Stimulated activated CD8-positive, alpha-beta memory T cell treated with anti-CD3 and anti-CD28 coated beads, Interleukin-15, amount 100 ng/mL, for 4 hours (primary cell): ENCODE measurements at places on chromosomes 5 and 9.

DNA sequence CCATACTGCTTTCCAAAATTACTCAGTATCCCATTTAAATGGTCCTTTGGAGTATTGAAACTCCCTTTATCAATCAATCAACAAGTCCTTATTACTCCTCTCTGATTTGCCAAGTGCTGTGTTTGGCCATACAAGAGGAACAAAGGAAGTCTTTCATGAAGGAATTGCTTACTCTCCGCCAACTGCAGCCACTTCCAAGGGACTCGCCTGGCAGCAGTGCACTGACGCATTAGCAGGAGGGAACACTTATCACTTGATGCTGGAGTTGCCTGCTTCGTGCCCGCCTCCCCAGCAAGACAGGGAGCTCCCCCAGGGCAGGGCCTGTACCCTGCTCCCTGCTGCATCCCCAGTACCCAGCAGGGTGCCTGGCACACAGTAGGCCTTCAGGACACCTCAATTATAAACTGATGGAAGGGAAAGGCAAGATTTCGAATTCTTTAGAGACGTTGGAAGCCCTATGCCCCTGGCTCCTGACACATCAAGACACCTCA is 97.9 kb downstream of the CRB2 start:
- DNase-seq = no peak

GRCh38 chr5:2430606-2431005 is 320.9 kb downstream of the IRX2 start:
- DNase-seq = no peak

GRCh38 chr9:123169926-123170325 is 98.5 kb downstream of the STRBP start:
- no peak for DNase-seq

DNA sequence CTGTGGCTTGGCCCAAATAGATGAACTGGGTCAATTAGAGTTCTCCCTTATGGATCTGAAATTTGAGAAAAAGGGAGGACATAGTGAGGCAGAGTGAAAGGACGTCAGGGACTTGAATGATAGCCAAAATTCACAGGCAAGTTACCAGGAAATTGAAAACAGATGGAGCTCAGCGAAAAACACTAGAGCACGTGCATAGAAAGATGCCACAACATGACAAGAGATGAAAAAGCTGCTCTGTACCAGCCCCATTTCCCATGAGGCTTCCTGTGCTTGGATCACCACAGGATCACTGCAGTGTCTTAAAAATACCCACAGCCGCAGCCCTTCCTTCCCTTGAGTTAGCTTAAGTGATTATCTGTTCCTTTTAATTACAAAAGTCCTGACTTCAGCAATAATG is 39.0 kb upstream of the HOMER1 start:
- no peak for DNase-seq

DNA sequence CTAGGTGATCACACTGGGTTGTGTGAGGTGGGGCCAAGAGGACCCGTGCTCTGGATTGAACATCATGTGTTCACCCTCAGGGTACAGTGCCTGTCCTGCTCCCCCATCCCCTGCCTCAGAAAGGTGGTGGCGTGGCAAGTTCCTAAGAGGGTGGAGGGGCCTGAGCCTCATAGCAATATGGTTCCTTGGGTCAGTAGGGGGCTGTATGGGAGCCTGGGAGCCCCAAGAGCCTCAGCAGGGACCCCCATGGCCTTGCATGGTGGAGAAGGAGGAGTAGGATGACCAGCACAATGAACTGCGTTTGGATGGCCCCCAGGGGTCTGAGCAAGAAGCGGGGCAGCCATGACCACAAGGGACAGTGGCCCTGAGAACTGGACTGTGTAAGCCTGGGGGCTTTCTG is 89.6 kb upstream of the SHB start:
- no peak for DNase-seq

GRCh38 chr5:123705741-123706140 is 193.8 kb downstream of the CSNK1G3 start:
- DNase-seq = no peak

GRCh38 chr5:41954286-41954685 is 29.2 kb downstream of the FBXO4 start:
- no peak for DNase-seq

- DNase-seq = no peak
Observed at GRCh38 chr5:179161901-179162300, 101.7 kb downstream of the ZNF354C start.

GRCh38 chr5:148542812-148543211 is 111.5 kb downstream of the HTR4 start:
- no peak for DNase-seq

DNA sequence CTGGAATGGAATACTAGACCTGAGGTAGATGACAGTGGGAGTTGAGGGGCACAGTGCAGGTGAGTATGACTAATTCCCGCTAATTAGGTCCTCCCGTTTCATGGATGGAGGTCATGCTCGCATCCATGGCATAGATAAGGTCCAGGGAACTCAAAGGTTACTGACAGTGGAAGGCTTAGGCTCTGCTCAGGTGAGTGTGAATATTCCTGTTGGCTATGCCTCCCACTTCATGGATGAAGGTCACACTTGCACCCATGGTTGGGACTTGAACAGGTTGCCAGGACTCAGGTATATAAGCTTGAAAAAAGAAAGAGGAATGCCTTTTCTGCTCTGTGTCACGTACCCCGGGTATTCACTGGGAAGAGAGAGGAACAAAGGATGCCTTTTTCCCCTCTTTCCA is 19.8 kb upstream of the UNC13B start:
- no peak for DNase-seq

DNA sequence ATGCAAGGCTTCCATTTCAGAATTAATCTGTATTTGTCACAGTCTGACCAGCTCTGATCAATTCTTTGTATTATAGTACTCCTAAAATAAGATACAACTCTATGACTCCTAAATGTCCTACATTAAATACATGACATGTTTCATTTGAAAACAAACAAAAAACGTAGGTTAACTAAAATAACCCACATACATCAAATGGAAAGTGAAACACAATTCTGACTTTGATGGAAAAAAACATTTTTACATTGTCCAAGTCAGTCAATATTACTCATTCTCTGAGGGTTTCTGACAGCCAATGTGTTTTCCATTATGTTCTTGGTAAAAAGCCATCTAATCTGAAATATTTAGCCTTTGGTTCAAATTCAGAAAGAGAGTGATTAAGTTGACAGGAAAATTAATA is 8.7 kb downstream of the HMGCS1 start:
- DNase-seq = no peak

DNA sequence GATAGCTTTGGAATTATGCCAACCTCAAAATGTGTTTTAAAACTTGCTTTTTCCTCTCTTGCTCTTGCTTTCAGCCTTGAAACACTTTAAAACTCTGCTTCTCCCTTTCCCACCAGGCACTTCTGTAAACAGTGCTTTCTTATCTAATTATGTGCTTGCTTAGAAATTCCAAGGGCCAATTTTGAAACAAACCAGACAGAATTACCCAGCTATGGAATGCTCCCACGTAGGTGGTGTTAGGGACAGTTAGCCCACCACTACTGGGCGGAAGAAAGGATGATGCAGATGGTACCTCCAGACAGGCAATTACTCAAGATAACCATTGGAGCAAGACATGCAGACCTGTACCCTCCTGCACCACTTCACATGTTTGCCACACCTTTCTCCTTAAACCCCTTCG is 523.0 kb upstream of the PTPRD start:
- DNase-seq = no peak

DNA sequence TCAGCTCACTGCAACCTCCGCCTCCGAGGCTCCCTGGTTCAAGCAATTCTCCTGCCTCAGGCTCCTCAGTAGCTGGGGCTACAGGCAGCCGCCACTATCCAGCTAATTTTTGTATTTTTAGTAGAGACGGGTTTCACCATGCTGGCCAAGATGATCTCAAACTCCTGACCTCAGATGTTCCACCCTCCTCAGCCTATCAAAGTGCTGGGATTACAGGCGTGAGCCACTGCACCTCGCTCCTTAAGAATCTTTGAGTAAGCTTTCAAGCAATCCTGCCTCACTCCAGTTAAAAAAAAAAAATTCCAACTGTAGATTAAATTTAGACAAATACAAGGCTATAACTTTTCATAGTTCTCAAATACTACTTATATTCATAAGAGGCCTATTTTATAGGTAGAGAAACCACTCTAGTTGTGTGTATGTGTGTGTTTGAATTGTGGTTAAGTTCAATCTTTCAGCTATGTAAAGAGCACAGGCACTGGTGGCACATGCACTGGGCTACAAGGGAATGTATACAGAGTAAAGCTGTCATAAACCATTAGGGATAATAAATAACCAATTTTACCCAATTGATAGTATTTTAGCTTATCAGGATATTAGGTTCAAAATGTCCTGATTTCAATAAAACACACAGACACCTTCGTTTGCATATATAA is 50.6 kb upstream of the RAPGEF6 start:
- DNase-seq = no peak

GRCh38 chr5:67771221-67771620 is 444.3 kb upstream of the PIK3R1 start:
- no peak for DNase-seq

DNA sequence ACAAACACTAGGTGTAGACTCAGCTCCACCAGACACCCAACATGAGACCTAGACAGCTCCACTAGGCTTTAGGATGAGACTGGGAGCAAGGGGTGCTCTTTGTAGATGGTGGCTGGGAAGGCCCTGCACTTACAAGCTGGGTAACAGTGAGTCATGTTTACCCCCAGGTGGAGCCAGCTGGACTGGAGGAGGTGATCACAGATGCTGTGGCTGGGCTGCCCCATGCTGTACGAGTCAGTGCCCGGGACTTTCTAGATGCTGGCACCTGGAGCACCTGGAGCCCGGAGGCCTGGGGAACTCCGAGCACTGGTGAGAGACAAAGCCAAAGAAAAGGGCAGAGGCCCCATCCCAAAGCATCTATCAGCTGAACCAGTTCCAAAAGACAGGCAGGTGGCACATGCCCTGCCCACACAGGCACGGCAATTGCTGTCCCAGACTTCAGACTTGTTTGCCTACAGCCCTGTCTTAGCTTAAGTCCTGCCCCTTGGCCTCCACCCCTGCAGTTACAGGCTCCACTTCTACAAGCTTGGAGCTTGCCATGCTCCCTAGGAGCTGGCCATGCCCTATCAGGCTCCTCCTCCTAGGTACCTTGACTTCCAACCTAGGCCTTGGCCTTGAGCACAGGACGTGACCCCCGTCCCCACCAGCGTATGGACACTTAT is 2.7 kb downstream of the CCL27 start:
- DNase-seq = no peak

GRCh38 chr5:131042021-131042789 is 122.9 kb downstream of the HINT1 start:
- DNase-seq = no peak

DNA sequence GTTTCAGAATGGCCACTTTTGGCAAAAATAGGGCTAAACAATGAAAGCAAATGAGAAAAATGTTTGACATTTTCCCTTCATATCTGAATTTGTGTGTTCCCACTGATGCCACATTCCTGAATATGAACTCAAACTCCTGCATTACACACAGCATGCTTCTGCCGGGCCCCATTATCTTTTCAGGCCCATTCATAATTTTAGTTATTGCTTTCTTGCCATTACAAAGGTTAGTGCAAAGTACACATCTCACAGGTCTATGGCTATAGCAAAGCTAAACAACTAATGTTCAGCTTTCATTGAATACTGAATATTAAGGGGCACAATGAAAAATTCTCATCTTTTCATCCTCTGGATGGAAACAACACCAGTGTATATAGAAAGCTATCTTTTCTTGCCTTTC is 568.9 kb upstream of the ZNF608 start:
- DNase-seq = no peak

DNA sequence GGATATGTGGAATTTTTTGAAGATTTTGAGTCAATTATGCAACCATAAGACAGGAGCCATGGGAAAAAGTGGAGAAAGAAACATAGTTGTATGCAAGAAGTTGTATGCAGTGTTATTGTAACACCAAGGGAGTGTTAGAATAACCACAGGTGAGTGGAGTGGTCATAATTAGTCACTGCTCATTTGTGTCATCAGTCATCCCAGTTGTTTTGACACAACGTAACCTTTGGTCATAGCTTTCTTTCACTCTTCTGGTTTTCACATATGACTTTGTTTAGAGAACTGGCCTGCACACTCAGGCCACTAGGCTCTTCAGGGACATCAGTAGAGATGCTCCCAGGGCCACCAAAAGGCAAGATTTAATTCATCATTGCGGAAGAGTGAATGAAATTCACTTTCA is 158.7 kb upstream of the HMHB1 start:
- DNase-seq = no peak
